Activated naive CD4-positive, alpha-beta T cell treated with anti-CD3 and anti-CD28 coated beads, Interleukin-2, amount 50 U/mL, for 72 hours (primary cell): ENCODE measurements at places on chromosomes 11 and 22. TPM values are rescaled to one million over a fixed set of nuclear protein-coding genes. Genes with fewer than 3 reads are reported as not detected.

The DSCAML1 gene
- 5.0 TPM for total RNA-seq

The FXYD2 gene
- 1.6 TPM for total RNA-seq

The ANKK1 gene
- 0.49 TPM for total RNA-seq

The SYT13 gene
- total RNA-seq = not detected

The TST gene
- 5.1 TPM for total RNA-seq

The KCNE3 gene
- total RNA-seq = not detected

The PDGFB gene
- total RNA-seq = 2.9 TPM

The OSM gene
- total RNA-seq = 16.1 TPM

The B4GALNT4 gene
- total RNA-seq = 13.6 TPM

The PRG3 gene
- total RNA-seq = not detected

The PIWIL4 gene
- 0.16 TPM for total RNA-seq

The APOL5 gene
- total RNA-seq = not detected

The THAP7 gene
- total RNA-seq = 21.9 TPM

The OR52N4 gene
- 1.3 TPM for total RNA-seq

- no peak for DNase-seq
Observed at GRCh38 chr11:2995893-2996554, 3.9 kb upstream of the NAP1L4 start.

GRCh38 chr11:62680825-62681240, 2.0 kb upstream of the UBXN1 start:
- DNase-seq = no peak

DNA sequence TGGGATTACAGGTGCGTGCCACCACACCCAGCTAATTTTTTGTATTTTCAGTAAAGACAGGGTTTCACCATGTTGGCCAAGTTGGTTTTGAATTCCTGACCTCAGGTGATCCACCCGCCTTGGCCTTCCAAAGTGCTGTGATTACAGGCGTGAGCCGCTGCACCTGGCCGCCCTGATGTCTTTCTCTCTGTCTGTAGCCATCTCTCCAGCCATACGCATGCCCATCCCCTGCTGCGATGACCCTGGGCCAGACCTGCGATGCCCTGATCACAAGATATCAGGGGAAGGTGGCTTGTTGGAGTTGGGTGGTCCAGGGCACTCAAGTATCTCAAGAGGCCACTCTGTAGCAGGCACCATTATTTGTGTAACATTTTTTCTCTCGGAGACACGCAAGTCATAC, 54.4 kb upstream of the RBFOX2 start:
- no peak for DNase-seq

DNA sequence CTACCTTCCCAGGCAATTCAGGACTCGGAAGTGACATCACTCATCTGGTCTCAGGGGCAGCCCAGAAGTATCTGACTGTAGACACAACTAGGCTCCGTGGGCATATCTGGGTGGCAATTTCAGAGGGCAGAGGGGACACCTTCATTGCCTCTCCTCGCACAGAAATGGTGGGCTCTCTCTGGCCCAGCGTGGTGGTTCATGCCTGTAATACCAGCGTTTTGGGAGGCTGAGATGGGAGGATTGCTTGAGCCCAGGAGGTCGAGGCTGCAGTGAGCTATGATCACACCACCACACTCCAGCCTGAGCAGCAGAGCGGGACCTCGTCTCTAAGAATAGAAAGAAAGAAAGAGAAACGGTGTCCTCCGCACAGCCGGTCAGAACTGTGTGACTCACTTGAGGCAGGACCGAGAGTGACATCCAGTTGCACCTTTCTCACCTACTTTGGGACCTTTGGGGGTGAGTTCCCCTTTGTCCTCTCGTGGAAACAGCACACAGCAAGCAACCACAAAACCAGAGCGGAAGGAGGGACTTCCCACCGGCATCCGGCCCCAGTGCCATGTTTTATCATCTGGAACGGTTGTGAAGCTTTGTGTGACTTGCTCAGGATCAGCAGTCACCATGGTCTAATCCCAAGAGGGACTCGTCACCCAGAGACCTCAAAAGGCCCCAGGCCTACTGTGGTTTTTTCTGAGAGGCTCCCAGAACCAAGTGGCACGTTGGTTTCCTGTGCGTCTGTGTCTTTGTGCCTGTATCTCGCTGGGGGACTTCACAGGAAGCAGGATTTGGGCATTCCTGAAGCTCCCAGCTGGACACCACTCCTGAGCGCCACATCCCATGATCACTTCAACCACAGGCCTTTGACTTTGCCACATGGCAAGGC, 38.4 kb upstream of the EMID1 start:
- DNase-seq = peak; percentile 54

- DNase-seq = peak; percentile 20
Observed at GRCh38 chr11:72751116-72752087, 806 bp downstream of the ARAP1 start.

GRCh38 chr11:8333376-8333775, 69.7 kb upstream of the LMO1 start:
- no peak for DNase-seq

GRCh38 chr11:11998091-11998781, 10.2 kb downstream of the DKK3 start:
- DNase-seq = no peak

GRCh38 chr11:4886186-4886585, 4.5 kb downstream of the OR51T1 start:
- no peak for DNase-seq

DNA sequence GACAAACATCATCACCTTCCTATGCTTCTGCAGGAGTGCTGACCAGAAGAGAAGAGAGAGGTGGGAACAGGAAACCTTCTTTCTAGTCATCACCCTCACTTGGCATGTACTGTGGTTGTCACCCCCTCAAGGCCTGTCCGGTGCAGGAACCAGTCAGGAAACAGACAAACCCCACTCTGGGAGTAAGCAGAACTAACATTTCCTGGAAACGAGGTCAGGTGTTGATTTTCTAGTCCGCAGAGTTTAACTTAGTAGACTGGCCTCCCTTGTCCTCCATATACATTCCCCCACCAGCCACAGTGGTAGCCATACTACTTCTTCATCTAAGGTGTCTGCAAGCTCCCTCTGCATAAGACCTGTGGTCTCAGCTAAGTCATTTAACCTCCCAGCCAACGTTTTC, 80.7 kb upstream of the NCAM1 start:
- DNase-seq = no peak

- no peak for DNase-seq
Observed at GRCh38 chr11:32774081-32774480, 20.4 kb downstream of the CCDC73 start.

DNA sequence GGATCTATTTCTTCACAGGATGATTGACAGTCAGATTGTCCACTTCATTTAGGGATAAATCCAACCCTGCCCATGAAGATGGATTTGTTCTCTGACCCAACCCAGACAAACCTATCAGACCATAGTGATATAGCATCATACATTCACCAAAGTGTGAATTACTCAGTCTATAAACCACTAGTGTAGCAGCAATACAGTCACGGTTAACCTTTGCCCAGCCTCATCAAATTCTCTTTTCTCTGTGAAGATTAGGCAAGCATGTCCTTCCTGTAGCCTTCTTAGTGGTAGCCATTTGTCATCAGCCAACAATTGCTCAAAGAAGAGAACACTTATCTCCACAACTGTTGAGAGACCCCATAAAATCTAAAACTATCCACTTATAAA, 14.4 kb upstream of the BIRC2 start:
- no peak for DNase-seq

- DNase-seq = peak; percentile 87
Observed at GRCh38 chr22:41022470-41023298, 69.7 kb upstream of the EP300 start.

GRCh38 chr11:44535191-44535980, 30.1 kb upstream of the CD82 start:
- DNase-seq = no peak

GRCh38 chr11:12212821-12213185, 102.4 kb downstream of the MICAL2 start:
- DNase-seq = no peak

GRCh38 chr11:109978895-109979294, 114.3 kb upstream of the ZC3H12C start:
- no peak for DNase-seq

GRCh38 chr11:121538054-121538453, 85.3 kb upstream of the SORL1-AS1 start:
- DNase-seq = no peak

GRCh38 chr22:43128116-43128515, 15.1 kb downstream of the MCAT start:
- no peak for DNase-seq

GRCh38 chr22:35437049-35437448, 37.1 kb downstream of the MCM5 start:
- DNase-seq = no peak

DNA sequence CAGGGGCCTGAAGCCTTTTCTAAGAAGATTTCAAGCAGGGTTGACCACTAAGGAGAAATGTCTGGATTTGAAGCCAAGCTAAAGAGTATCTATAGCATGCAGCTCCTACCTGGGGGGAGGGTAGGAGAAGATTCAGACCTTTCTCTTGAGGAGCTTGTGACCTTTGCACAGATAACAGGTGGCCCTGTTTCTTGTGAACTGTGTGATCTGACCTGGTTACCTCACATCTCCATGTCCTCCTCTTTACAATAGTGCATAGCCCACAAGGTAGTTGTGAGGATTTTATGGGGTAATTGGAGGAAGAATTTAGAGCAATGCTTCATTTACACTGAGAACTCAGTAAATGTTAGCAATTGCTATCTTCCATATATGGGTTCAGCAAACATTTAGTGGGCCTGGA, 310.1 kb downstream of the TMEM135 start:
- DNase-seq = no peak

DNA sequence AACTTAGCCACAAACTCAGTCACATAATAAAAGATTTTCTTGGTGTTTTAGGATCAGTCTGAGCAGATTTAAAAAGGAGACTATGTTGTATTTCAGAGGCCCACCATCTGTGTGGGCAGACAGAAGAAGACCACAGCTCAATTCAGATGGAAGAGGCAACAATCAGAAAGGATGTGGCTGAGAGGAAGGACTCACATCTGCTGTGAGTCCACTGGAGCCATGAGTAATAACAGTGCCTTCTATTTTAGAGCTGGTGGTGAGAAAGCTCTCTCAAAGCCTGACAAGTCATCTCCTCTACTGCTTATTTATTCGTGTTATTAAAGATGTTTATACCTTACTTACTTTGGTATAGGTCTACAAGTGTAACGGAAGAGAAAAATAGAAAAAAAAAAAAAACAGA, 357.2 kb downstream of the OPCML start:
- DNase-seq = no peak

GRCh38 chr11:14189874-14190273, 169.1 kb downstream of the RRAS2 start:
- no peak for DNase-seq

- DNase-seq = no peak
Observed at GRCh38 chr22:23774114-23774921, 1.7 kb downstream of the MMP11 start.

- no peak for DNase-seq
Observed at GRCh38 chr11:11290354-11290753, 62.7 kb downstream of the CSNK2A3 start.

DNA sequence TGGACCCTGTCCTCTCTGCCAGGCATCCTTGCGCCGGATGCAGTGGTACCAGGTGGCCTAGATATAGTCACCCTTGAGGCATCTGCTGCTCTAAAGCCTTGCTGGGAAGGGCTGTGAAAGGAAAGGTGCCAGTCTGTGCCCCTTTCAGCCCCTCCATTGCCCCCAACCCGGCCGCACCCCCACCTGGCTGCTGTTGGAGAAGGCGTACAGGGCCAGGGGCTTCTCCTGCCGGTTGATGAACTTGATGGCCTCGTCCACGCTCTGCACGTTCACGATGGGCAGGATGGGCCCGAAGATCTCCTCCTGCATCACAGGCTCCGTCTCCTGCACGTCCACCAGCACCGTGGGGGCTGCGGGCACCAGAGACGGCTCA, 10.2 kb downstream of the ALDH3B2 start:
- no peak for DNase-seq

DNA sequence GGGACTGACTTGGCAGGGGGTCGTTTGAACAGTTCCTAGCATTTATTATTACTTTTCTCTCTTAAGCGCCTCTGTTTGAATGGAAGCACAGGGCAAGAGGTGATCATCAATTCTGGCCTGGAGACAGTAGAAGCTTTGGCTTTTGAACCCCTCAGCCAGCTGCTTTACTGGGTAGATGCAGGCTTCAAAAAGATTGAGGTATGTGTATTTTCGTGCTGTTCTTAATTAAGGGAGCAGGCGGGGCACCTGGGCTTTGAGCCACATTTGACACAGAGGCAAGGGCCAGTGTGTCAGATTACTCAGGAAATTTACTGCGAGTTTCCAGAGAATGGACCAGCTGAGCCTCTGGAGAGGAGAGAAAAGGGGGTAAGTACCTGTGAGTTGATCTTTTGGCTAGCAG, 102.4 kb upstream of the SORL1-AS1 start:
- no peak for DNase-seq

GRCh38 chr22:50702821-50703725, 30.4 kb downstream of the SHANK3 start:
- DNase-seq = no peak

DNA sequence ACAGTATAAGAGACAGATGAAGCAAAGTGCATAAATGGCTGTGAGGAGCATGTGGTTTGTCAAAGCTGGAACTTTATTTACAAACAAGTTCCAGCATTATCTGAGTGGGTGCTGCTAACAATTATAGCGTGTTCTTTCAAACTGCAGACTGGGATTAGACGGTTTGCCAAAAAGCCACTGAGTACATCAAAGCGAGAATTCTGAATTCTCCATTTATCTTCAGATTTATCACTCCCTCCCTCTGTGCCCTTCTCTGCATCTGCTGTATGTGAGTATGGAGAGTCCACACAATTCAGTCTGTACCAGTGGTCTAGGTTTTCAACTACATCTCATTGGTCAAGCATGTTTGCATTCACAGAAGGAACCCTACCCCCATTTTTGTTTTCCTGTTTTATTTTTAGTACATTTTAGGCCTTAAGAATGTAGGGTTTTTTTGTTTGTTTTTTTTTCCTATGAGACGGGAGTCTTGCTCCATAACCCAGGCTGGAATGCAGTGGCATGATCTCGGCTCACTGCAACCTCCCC, 18.1 kb upstream of the INCENP start:
- DNase-seq = no peak

DNA sequence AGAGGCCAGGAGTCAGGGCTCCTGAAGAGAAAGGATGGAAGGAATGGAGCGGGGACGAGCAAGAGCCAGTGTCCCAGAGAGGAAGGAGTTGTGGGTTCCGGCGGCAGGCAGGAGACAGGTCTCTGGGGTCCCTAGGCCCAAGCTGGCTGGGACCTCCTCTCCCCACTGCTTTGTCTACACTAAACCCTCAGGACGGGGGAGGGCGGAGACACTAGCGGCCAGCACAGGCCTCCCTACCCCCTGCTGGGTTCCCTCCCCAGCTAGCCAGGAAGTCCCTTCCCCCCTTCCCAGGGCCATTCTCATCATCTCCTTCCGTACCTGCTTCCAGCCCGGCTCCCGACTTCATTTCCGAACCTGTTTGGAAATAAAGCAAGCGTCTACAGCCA, 79.5 kb downstream of the ST3GAL4 start:
- no peak for DNase-seq

DNA sequence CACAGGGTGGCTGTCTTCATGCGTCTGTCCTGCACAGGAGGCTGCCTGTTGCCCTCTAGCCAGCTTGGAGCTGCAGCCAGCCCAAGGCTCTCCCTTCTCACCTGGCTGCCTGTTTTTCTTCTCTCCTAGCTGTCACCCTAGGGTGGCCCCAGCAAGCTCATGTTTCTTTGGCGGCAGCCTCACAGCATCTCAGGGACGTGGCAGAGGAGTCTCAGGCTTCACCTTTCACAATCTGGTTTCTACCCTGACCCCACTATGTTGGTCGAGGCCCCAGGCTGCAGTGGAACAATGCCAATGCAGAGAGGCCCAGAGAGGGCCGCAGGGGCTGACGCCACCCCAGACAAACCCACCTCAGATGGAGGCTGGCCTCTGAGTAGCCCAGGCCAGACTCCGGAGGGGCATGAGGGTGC, 2.5 kb upstream of the CLDN5 start:
- no peak for DNase-seq

- no peak for DNase-seq
Observed at GRCh38 chr11:64220271-64220670, 5.7 kb downstream of the TRPT1 start.
